ENCODE measurements at places on chromosomes 4 and X.

DNA sequence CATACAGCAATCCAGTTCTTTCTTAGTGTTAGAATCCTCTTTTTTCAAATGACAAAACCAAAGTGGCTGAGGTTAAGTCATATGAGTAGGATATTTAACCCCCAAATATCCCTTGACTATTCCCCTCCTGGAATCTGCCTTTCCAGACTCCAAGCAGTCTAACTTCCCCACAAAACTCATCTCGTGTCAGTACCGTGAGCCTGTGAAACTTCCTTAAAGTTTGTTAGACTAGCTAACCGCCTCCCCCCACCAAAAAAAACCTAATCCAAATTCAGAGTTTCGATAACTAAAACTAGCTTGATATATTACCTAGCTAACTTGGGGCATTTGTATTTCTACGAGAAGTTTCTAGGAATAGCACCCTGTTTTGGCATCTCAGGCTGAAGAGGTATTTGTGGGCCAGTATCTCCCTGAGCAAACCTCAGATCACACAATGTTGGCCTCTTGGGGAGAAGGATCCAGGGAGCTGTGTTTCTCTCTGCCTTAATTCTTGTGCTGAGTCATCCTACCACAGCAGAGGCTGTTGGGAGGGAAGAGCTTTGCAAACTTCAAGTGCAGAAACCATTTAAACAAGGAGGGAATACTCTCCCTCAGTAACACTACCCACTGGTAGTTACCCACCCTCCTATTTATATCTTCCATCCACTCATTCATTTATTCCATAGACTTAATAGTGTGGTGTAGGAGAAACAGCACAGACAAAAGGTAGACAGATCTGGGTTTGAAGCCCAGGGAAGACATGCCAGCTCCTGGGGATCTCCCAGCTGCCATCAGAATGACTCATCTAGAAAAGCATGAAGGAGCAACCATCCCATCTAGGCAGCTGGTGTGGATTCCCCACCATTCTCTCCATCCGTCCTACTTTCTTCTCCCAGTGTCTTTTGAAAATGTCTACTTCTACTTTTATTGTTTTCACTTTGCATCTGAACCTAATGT, 39.3 kb upstream of the TXK start:
- DNase-seq = no peak

- DNase-seq = no peak
Observed at GRCh38 chr4:86334020-86334750, 25.7 kb downstream of the MAPK10 start.

DNA sequence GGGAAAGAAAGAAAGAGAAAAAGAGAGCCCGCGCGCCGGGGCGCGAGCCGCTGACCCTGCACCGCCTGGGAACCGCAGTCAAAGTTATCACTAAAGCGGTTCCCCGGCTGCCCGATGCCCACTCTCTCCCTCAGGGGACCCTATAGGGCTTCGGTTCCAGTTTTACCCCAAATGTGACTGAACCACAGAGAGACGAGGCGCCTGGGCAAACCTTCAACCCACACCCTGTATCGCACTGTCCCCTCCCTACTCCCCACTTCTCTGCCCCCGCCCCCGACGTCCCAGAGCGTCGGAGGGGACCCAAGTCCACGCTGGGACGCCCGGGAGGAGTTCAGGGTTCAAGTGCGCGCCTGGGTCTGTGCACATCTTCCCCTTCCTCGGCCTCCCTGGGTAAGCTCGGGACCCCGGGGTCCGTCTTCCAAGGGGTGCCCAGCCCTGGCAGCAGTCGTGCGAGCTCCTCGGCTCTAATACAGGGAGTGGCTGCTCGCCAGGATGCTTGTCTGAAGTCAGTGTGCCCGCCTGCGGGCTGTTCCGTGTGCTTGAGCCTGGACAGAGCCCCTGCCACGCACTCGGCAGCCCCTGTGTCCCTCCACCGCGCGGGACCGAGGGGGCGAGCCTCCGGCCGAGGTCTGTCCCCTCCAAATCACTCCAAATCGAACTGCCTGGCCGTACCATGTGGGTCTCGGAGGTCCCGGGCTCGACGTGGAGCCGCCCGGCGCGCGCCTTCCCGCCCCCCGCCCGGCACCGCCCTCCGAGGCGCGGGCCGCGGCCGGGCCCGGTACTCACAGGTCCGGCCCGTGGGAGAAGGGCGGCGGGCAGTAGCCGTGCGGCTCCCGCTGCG, 960 bp downstream of the TRPC3 start:
- DNase-seq = peak; percentile 39

DNA sequence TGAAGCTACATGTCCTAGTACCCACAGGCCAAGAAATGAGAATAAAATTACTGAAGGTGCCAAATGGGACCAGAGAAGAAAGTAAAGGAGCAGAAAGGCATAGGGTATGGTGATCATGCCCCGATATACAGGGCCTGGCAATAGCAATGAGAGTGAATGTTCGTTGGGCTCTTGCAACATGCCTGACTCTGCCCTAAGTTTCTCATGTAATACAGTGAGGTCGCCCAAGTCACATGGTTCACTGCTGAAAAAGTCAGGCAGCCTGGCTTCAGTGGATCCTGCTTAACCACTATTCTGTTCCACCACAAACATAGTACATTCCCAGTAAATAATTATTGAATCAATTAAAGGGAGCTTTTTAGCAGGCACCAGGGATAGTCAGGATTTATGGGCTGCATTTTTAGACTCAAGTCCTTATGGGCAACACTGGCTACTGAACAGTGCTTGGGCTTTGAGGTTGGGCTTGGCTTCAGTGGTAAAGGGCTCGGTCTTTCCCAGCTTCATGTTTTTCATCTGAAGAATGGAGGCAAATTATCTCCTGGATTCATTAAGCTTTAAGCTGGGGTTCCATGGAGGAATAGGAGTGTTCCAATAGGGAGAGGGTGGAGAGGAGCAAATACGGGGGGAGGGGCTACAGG, 67.1 kb upstream of the ZNF518B start:
- DNase-seq = no peak

GRCh38 chr4:16721613-16722291, 176.7 kb downstream of the LDB2 start:
- no peak for DNase-seq

DNA sequence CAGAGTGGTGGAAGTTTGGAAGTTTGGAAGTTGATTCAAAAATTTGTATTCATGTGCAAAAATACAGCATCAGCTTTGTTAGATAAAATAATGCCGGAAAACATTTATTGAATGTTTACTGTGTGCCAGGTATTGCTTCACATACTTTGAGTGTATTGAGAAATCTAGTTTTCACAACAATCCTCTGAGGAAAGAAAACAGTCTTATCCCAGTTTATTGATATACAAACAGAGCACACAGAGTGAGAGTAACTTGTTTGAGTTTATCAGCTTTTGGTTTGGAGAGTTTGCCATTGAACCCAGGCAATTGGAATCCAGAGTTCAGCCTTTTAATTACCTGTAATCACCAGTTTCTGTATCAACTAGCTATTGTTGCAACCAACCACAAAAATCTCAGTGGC, 127.2 kb upstream of the RPS6KA3 start:
- no peak for DNase-seq
